Stimulated activated CD4-positive, alpha-beta T cell treated with anti-CD3 and anti-CD28 coated beads, Interleukin-1b, Interleukin-23, amount 100 ng/mL, for 4 hours (primary cell): ENCODE measurements at places on chromosomes 11 and 22.

- DNase-seq: no peak
Measured at GRCh38 chr11:69598147-69598546, 42.8 kb upstream of the CCND1 start.

GRCh38 chr11:108536783-108537182 lies 38.6 kb upstream of the POGLUT3 start:
- DNase-seq: no peak

- no peak for DNase-seq
Measured at GRCh38 chr11:105100981-105101630, 38.5 kb downstream of the CARD18 start.

- no peak for DNase-seq
Measured at GRCh38 chr11:6843670-6844069, 1.8 kb upstream of the OR10A5 start.
